Activated naive CD8-positive, alpha-beta T cell treated with anti-CD3 and anti-CD28 coated beads, Interleukin-2, amount 50 U/mL, for 24 hours (primary cell): ENCODE measurements at places on chromosomes 12 and 14.

DNA sequence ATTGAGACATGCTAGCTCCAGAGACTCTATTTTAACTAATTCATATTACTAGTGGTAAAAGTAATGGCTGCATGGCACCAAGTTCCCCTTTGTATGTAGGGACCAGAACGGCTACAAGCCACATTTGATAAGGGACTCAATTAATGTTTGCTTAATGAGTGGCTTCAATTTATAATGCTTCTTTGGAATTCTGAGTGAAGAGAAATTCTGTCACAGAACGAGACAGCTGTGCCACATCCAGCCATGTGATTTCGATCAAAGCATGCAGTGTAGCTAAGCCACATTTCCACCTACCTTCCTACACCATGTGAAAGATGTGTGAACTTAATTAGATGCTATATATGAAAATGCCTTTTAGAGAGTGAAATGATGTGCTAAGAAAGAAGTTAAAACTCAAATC is 217.4 kb downstream of the ACSS3 start:
- no peak for DNase-seq

GRCh38 chr14:100131181-100131580 is 28.3 kb downstream of the DEGS2 start:
- no peak for DNase-seq

DNA sequence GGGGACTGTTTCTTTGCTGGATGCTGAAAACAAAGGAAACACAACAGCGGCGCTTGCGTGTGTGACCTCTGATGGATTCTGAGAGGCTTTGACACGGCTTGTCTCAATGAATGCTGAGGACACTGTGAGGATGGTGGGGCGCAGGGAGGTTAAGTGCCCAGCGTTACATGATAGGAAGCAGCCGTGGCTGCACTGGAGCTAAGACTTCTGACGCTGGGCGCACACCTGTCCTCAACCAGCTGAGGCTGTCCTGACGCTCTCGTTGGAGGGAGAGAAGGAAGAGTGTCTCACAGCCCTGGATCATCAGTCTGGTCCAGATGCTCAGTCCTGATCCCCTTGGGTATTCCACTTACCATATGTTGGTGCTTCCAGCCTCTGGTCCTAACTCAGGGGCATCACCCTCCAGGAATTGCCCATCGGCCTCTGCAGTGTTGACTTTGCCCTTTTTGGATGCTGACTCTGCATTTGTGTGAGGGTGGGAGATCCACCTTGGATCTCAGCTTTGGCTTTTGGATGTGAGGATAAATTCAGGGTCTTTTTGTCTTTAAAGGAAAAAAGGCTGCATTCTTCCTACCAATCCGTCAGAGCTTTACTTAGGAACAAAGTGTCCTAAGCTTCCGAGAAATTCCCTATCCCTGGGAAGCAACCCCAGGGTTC is 125.2 kb downstream of the ZNF664 start:
- no peak for DNase-seq

DNA sequence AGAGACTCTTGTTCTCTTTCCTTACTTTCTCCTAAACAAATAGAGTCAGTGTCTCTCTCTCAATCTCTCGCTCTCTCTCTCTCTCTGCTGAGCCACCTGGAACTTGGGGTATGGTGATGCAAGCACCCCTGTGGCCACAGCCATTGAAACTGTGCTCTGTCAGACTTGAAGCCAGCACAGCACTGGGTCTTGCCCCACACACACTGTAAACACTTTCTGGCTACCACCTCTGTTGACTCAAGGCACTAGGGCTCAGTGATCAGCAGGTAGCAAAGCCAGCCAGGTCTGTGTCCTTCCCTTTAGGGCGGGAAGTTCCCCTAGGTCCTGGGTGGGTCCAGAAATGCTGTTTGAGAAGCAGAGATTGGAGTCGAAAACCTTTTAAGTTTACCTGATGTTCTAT is 125.9 kb upstream of the GARIN6 start:
- no peak for DNase-seq

- no peak for DNase-seq
These were observed 2.5 kb upstream of the CFAP251 start for GRCh38 chr12:121915841-121916321.

DNA sequence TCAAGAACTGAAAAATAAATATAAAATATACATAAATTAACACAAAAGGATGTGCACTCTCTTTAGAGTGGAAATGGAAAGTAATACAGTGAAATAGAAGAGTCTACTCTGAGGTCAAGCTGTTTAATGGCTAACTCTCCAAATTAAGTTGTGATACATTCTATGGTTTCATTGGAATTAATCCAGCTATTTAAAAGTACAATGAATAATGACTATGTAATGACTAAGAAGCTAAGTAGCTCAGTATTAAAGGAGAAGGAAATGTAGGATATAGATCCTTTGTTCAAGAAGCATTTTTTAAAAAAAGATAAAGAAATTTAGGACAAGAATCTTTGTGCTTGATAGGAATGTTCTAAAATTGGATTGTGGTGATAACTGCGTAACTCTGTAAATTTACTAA is 85.3 kb downstream of the LRP6 start:
- DNase-seq: no peak

GRCh38 chr12:107178776-107179175 is 85.4 kb upstream of the CRY1 start:
- no peak for DNase-seq
